CMK (cell line): ENCODE measurements at places on chromosomes 7 and 10.

DNA sequence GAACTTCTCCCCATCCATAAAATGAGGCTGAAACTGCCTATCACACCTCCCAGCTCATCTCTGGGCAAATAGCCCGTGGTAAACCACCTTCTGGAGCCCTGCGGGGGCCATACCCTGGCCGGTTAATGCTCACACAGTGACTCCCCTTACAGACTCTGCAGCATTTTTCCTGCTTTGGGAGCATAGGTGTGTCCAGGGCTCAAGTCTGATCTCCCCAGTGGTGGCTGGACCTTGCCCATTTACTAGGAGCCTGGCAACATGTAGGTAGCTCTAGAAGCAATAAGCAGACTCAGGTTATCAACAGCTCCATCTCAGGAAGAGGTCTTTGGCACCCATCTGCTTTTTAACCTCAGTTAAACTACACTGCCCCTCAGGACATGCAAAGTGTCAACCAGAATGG lies 5.5 kb upstream of the CDHR1 start:
- DNase-seq, result no peak

DNA sequence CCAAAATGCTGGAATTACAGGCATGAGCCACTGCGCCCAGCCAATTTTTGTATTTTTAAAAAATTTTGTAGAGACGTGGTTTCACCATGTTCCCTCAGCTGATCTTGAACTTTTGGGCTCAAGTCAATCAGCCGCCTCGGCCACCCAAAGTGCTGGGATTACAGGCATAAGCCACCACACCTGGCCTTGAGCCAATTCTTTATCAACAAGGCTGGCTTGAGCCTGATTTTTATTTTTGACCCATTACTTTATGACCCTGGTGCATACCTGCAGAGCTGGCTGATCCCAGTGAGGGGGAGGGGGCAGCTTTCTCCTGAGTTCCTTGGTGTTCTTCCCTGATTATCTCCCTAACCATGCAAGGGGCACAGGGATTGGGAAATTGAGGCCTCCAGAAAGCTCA lies 15.8 kb upstream of the CPA1 start:
- DNase-seq, result no peak

DNA sequence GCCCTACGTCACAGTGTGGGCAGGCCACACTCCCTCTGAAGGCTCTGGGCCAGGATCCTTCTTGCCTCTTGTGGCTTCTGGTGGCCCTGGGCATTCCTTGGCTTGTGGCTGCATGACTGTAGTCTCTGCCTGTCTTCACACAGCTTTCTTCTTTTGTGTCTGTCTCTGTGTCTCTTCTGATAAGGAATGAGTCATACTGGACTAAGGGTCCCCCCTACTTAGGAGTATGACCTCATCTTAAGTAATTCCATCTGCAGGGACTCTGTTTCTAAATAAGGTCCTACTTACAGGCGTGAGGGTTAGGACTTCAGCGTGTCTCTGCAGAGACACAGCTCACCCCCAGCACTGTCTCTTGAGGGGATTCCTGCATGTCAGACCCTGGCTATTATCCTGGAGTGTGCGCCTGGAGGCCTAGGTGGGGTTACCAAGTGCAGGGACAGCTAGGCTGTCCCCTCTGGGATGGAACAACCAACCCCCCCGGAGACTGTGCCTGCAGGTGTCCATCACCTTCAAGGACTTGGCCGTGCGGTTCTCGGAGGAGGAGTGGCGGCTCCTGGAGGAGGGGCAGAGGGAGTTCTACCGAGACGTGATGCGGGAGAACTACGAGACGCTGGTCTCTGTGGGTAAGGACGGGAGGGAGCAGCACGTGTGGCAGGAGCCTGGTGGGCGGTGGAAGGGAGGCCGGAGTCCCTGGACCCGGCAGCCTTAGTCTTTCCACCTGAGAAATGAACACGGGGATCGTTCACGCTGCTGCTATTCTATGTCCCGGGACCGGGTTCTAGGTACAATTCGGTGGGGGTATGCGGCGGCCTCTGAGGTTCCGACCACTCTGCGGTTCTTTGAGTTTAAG lies 54.1 kb downstream of the ZNF467 start:
- DNase-seq, result no peak

- no peak for DNase-seq
These were observed 294.7 kb downstream of the PRKG1 start for GRCh38 chr10:51368943-51369342.

GRCh38 chr7:30028216-30028748 lies at the start of gene PLEKHA8:
Gene PLEKHA8, plus strand, starts transcription at chr7:30028412. Its CDS starts 351 bp downstream, at chr7:30028763.
- DNase-seq, result peak; percentile 62

- DNase-seq, result no peak
These were observed 26.5 kb upstream of the GOT1 start for GRCh38 chr10:99456931-99457288.

- DNase-seq, result no peak
These were observed 841.5 kb downstream of the ANKRD7 start for GRCh38 chr7:119065966-119066365.

GRCh38 chr7:142308918-142309317 lies 51.1 kb upstream of the PRSS58 start:
- DNase-seq, result no peak

DNA sequence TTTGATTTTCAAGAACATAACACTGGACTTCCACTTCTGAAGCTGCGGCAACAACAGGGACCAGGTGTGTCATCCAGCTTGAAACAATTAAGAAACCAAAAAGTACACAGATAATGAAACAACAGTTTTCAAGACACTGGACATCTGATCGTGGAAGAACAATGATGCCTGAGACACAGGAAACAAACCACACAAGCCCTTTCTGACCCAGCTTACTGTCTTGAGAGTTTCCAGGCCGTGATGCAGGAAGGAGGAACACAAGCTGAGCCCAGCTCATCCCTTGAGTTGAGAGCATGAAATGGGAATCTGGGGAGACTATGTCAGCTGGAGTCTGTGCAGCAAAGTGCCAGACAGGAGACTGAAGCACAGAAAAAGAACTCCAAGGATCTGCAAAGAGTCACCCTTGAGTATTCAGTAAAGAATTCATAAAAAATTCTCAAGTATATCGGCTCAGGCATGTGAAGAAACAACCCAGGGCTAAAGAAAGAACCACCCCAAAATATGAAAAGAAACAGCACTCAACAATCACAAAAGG lies 91.6 kb downstream of the RNF32 start:
- no peak for DNase-seq

GRCh38 chr10:51224671-51225161 lies 150.4 kb downstream of the PRKG1 start:
- DNase-seq, result no peak

GRCh38 chr10:21494191-21495001 lies 31.1 kb downstream of the SKIDA1 start:
- no peak for DNase-seq

DNA sequence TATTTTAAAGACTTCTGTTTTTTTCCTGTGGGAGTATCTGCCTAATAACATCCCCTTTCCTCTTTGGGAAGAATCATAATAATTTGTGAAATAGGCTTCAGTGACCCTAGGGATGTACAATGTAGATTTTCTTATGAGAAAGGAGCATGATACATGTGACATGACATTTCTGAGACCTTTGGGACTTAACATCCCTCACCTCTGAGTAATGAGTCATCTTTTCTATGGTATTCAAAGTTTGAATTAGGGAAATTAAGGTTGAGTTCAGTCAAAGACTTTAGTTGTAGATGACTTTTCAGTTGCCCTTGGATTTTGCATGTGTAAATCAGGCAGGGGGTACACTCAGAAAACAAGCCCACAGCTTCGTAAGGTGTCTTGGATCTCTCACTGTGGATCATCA lies 14.3 kb downstream of the GRK5 start:
- DNase-seq, result no peak

DNA sequence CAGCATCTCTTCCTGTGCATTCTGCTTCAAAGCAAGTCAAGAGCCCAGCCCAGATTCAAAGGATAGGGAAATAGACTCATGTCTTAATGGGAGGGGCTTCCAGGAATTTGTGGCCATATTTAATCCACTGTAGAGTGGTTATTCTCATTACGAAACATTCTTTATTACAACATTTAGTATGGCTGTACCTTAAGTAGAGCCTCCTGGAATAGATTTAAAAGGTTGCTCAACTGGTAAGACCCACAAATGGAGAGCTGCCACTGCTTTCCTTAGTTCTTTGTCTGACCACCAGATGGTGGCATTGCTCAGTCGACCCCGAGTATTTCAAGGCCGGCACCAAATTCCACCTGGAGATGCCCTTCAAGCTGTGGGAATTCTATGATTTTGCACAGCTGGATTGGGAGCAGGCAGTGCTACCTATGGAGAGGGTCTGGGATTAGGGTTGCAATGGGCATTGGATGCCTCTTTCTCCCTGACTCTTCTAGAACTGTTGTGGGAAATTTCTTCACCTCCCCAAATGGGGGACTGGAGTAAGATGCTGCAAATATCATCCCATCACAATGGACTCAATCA lies 102.2 kb downstream of the RBM20 start:
- DNase-seq, result peak; percentile 8

GRCh38 chr10:131819241-131820072 lies 81.4 kb upstream of the PPP2R2D start:
- DNase-seq, result no peak

GRCh38 chr7:9017286-9017685 lies 583.9 kb downstream of the NXPH1 start:
- no peak for DNase-seq

DNA sequence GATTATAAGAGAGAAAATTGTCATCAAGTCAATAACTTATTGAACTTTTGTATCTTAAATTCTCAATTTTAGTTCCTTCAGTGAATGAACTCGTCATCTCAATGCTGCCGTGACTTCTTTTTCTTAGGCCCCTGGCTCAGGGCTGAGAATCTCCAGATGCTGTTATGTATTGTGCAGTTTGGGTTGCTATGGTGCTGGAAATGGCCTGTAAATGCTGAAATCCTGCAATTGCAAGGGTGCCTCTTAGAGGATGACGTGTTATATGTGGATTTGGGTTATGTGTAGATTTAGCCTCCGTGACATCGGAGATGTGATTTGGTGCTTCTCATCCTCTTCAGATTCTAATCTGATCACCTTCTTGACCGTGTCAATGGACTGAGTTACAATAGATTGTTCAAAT lies 55.7 kb upstream of the ZRANB1 start:
- DNase-seq, result no peak

DNA sequence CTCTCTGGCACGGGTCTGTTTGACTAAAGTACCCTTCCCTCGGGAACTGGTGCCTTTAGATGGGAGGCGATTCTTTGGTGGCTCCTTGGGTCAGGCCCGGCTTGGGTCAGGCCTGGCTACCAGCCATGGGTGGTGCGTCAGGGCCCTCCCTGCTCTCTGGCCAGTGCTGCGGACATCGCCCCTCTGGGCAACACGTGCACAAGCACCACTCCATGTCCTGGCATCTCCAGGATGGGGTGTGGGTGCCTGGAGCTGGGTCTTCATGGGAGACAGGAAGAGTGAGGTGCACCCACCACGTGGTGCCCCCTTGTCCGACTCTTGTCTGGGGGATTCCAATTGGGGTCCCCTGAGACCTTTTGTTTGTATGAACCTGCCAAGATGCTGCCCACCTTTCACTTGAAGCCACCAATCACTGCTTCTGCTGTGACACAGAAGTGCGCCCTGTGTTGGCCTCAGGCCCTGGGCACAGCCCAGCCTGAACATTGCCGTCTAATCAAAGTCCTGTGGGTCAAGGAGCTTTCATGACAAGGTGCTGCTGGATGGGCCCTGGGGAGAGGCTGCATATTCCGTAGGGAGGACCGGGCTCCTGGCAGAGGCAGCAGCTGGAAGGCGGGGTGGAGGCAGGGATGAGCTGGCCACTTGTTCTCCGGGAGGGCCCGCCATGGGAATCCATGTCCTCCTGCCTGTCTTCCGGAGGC lies 11.1 kb upstream of the PWWP2B start:
- no peak for DNase-seq

GRCh38 chr10:123506455-123506854 lies 159.7 kb upstream of the GPR26 start:
- DNase-seq, result no peak

GRCh38 chr7:135774284-135774683 lies 25.7 kb upstream of the FAM180A start:
- DNase-seq, result no peak

DNA sequence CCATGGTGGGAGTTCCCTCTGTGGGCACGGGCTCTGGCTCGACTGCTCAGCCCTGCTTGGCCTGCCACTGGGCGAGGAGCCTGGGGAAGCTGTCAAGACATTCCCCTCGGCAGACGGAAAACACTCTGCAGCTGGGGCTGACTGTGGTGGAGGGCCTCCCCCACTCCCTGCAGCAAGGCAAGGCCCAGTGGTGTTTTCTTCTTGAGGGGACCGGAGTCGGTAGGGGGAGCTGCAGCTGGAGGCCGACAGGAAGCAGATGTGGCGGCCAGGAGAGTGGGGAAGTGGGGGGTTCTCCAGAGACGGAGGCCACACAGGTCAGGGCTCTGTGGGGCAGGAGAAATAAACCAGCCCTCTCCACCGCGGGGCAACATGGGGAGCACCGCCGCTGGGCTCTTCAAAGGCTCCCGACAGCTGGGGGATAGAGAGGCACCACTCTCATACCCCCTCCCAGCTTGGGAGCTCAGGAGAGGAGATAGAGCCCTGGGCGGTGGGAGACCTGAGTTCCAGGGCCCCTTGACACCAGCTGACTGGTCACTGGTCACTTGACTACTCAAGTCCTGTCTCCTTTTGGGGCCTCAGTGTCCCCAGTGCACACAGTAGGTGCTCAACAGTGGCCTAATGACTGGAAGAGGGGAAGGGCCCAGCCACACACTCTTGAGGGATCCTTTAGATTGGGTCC lies 43.4 kb downstream of the PPIF start:
- peak; percentile 69 for DNase-seq

GRCh38 chr7:156848979-156849378 lies 44.0 kb downstream of the LMBR1 start:
- DNase-seq, result no peak

- no peak for DNase-seq
These were observed 29.4 kb upstream of the GOLGA7B start for GRCh38 chr10:97820096-97820704.

DNA sequence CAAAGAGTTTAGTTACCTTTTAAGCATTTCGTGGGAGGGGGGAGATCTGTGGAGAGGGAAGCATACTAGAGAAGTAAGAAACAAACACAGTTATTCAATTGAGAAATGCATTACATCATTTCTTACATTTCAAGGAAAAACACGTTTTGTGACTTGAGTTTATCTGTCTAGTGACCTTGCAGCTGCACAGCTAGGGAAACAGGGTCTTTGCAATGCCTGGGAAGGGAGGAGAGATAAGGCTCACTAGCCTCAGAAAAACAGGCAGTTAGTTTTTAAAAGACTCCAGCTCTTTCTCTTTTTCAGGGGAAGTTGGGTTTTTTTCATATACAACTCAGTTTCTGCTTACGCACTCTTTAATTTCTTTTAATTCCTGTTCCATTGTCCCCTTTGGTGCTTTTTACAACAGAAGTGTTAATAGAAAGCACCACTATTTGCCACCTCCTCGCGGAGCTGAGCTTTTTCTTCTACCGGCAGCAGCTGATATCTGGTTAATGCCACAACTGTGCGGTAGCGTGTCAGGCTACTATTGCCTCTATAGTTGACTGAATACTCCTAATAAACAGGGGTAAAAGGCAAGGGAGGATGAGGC lies 5.6 kb downstream of the CYP3A43 start:
- peak; percentile 30 for DNase-seq

- no peak for DNase-seq
These were observed 46.2 kb downstream of the KCNMA1 start for GRCh38 chr10:77591238-77591880.
